ENCODE measurements at places on chromosomes 12 and 14.
A peak's percentile ranks its signal among the peaks of the same experiment; 100 is the strongest.

- no peak for DNase-seq
Measured at GRCh38 chr14:70906793-70907175, 475 bp upstream of the PCNX1 start.

DNA sequence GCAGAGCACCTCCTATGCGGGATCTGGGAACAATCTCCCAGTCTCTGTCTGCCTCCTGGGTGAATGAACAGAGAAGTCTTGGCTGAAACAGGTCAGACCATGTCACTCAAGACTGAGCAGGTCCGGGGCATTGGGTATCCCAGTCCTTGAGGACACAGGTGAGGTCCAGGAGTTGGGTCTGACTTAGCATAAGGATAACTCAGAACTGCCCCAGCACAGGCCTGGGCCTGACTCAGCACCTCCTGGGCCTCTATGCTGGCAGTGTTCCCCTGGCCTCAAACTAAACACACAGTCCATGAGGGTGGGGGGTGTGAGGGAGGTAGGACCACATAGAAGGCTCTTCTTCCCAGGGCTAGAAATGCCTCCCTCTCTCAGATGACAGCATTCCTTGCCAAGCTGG lies 1.5 kb upstream of the SDR9C7 start:
- no peak for DNase-seq

GRCh38 chr12:85072826-85073225 lies 36.7 kb downstream of the LRRIQ1 start:
- DNase-seq: no peak

- no peak for DNase-seq
Measured at GRCh38 chr14:105093038-105093430, 27.8 kb upstream of the GPR132 start.

- DNase-seq: no peak
Measured at GRCh38 chr14:103427485-103428443, 42.5 kb downstream of the MARK3 start.

DNA sequence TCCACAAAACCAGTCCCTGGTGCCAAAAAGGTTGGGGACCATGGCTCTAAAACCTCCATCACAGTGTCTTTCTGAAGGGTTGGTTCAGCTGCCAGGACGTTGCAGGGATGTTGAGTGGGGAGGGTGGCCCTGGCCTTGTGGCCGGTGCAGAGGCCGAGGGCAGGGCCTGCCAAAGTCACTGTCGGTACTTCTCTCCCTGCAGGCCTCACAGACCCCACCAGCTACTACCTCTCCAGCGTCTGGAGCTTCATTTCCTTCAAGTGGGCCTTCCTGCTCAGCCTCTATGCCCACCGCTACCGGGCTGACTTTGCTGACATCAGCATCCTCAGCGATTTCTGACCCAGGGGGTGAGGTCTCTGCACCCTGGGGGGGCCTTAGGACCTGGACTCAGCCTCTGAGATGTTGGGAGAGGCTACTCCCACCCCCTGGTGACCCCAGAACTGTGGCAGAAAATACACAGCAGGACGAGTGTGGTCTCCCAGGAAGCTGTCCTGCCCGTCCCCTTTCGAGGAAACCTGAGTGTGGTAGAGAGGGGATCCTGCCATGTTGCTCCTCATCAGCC lies 7.0 kb downstream of the SLC48A1 start:
- DNase-seq: no peak

- no peak for DNase-seq
Measured at GRCh38 chr12:32470936-32471470, 71.6 kb downstream of the FGD4 start.

- peak; percentile 39 for DNase-seq
Measured at GRCh38 chr12:20212658-20213555, 155.4 kb upstream of the PDE3A start.

DNA sequence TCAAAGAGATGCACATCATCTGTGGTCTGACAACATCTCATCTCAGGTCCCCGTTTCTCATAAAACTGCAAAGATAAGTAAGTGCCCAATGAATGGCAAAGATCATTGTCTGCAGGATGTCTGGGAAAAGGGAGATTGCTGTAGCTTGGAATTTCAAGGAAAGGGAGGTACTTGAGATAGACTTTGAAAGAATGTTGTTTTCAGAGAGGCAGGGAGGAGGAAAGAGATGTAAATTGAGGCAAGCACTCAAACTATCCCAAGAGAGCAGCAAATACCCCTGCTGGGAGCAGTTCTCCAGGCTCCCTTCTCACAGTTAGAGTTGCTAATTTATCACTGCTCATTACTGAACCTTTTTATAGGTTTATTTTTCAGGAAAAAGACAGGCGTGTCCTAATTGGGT lies 107.1 kb downstream of the MYRFL start:
- no peak for DNase-seq

DNA sequence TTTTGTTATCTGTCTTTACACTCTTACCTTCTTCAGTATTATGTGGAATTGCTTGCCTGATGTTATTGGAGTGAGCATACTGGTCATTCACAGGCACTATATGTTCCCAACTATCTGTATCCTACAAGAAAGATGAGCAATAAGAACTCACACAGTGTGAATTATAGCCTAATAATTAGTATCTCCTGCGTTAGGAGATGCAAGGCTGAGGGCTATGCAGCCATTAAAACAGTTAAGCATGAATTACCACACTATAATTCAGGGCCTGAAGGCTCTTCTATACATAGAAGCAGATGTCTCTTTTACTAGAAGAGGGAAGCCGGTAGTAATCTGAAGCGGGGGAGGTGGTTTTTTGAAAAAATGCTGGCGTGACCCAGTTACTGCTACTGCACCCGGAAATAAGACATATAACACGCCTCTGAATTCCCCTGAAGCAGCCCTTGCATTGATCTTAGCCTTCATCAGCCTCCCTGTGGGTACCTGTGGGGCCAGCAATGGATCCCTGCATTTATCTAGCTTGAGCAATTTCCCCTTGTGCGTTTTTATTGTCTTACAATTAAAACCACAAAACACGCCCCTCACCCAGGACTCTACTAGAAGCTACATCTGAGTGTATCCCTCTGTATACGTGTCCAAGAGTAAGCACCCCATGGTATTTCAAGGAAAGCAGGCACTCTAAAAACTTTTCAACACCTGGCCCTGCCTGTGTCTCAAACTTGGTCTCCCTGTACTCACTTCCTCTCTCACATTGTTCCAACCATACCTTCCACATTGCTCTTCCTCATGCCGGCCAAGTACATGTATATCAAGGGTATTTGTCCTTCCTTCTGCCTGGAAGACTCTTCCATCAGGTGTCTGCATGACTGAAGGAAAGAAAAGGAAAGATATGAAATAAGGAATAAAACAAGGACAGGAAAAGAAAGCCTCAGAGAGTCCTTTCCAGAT lies 210.9 kb upstream of the ARID2 start:
- DNase-seq: no peak

GRCh38 chr14:70266157-70266556 lies 77.4 kb upstream of the SLC8A3 start:
- DNase-seq: no peak

DNA sequence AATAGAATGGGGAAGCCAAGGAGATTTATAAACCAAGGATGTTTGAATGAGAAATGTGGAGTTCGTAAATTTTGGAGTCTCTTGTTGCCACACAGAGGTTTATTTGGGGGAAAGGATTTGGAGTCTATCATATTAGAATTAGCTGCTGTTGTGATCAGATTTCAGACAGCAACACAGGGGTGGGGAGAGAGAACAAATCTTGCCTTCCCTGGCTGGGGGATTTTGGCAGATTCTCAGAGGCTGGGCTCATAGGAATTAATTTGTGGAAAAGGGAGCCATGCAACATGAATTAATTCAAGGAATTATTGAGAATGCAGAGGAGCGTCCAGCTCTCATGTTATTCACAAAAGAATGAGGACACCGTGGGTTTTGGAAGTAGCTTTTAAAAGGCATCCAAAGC lies 73.9 kb upstream of the PRMT8 start:
- DNase-seq: no peak

GRCh38 chr12:100715976-100716944 lies 78.3 kb upstream of the ANO4 start:
- no peak for DNase-seq

DNA sequence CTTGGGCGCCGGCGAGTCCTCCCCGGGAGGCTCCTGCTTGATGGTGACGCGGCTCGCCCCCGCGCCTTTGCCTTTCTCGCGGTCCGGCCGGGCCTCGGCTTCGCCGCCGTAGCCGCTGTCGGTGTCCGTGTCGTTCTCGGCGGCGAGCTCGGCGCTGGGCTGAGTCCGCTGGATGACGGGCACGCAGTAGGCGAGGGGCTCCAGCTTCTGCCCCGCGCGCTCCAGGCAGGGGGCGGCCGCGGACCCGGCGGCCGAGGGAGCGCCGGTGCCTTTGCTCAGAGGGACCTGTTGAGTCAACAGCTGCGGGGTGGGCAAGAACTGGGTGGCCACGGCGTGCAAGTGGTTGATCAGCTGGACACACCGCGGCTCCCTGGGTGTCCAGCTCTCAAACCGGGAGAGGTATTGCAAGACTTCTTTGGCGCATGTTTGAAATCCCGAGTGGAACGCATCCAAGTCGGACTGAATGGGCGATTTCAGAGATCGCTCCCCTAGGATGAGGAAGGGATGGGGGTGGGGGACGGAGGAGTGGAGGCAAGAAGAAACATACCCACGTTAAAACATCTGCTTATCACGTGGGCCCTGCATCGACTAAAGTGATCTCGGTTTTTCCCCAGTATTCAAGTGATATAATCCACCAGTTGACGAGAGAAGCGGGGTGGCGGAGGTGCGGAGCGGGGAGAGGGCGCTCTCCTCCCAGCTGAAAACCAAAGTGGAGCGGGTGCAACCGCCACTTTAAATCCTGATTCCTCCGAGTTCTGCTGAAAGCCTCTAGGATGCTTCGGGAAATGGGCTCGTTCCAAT lies 2.0 kb downstream of the BHLHE41 start:
- peak; percentile 31 for DNase-seq

GRCh38 chr12:50564237-50564947 lies 59.6 kb downstream of the DIP2B start:
- no peak for DNase-seq

DNA sequence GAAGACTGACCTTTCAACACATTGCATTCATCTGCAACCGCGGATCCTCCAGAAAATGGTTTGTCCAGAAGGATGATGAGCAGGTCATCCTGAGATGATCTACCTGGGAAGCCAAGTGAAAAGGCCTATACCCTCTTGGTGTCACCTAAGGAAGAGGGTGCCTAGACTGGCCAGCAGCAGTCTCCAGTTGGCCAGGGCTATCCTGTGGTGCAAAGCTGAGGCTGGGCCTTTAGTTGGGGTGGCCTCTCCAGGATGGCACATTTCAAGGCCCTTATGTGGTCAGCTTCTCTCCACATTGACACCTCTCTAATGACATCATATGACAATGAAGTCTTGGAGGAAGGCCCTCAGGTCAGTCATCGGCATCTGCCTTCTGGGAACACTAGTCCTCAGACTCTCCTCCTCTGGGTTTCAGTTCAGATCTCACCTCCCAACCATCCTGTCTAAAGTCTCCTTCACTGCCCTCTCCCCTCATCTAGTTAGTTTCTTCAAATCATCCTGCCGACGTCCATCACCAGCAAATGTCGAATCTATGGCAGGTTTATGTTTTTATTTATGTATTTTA lies 3.3 kb upstream of the SLC22A17 start:
- DNase-seq: no peak

DNA sequence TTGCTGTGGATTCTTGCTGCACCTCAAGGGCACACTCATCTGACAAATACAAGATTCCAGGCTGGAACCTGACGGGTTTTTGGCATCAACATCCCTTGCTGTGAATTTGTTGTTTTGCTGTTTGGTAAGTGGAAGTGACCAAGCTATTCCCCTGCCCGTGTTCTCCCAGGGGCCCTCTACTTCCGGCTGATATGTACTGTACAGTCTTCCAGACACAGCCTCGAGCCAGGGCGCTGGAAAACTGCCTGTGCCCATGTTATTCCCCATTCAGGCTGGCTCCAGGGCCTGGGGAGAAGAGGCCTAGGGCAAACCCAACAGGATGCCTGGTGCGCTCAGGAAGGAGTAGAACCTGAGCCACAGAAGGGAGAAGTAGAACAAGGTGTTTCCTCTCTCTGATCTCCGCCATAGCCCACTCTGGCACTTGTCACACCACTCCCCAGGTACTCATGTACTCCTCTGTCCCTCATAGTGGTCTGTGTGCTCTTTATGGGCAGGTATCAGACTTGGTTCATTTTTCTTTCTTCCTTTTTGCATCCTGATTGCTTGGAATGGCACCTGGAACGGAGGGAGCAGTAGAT lies 67.8 kb upstream of the LTA4H start:
- no peak for DNase-seq

GRCh38 chr12:19110221-19110940 lies 19.2 kb upstream of the PLEKHA5 start:
- DNase-seq: no peak

- no peak for DNase-seq
Measured at GRCh38 chr14:99546234-99546879, 57.6 kb downstream of the CCDC85C start.

GRCh38 chr12:53744751-53745150 lies 7.0 kb downstream of the CISTR start:
- DNase-seq: peak; percentile 30

DNA sequence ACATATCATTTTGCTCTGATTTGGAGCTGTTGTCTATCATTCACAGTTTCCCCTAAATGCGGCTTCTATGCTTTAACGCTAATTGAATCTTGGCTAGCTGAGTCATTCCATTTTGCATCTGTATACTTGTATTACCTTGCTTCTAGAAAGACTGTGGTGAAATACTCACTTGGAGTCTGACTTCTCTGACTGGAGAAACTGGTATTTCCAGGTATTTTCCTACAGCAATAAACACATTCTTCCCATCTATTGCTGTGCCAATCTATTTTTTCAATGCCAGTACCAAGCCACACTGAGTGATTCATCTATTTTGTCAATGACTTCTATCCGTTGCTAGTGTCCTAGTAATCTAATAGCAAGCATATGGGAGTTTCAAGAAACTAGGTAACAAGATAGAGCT lies 76.0 kb upstream of the ST8SIA1 start:
- no peak for DNase-seq

DNA sequence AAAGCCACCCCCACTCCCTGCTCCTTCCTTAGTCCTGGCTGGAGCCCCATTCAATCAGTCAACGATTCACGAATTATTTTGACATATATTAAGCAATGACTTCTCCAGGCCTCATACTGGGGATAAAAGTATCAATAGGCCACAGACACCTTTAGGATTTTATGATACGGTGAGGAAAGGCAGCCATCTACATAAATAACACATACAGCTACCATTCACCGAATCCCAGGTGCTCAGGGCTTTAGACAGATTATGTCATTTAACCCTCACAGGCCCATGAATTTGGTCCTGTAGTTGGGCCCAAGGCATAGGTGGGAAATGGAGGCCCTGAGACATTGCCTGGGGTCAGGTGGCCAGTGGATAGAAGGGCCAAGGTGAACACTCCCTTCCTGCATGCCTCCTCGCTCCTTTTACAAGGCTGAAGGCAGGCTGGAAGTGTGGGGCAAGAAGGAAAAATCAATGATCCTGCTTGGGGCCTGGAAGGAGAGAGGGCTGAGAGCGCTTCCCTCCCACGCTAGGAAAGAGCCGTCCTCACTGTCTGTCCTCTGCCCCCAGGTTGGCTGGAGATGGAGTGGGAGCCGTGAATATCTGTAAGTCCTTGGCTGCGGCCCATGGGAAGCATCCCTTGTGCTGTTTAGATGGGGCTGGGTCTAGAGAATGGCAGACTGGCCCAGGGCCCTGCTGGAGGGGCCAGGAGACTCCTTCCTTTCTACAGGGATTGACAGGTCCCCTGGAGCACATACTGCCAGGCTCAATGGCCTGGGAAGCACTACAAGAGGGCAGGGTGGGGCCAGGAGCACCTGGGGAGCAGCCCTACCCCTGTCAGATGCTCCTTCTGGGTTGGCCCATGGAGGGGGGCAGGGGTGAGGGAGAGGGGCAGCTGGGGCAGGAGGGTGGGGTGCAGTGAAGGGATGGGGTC lies 14.8 kb downstream of the KRT7 start:
- DNase-seq: no peak
